Lower leg skin (tissue), 4 donors: ENCODE measurements at places on chromosomes 12 and 14.

- DNase-seq: no peak
Measured at GRCh38 chr14:39175445-39176262, 600 bp downstream of the PNN start.

GRCh38 chr12:116012757-116013156 is 264.7 kb downstream of the MED13L start:
- no peak for DNase-seq

GRCh38 chr14:59207506-59207933 is 19.1 kb downstream of the DAAM1 start:
- no peak for DNase-seq

DNA sequence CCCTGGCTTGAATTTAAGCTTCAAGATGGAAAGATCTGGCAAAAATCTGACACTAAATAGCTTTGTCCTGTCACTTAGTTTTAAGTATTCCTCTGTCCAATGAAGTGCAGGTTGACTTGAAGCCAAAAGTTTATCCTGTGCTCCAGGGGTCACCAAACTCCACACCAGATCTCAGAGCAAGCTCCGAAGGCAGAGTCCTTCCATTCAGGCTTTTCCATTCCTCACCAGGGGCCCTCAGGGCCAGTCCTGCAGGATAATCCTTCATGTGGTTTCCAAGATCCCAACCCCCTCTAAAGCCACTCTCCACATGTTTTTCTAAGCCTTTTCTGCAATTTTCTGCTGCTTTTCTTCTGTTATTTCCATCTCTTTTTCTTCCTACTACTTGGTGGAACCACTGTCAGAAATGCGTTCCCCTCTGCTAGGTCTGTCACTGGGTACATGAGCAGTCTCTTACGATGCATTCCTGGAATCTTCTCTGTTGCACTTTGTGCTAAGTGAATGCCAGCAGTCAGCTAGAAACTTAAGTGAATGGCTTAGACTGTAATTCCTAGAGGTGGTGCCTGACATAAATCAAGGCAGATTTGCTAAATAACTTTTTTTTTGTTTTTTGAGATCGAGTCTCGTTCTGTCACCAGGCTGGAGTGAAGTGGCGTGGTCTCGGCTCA is 251.4 kb downstream of the MSRB3 start:
- no peak for DNase-seq

DNA sequence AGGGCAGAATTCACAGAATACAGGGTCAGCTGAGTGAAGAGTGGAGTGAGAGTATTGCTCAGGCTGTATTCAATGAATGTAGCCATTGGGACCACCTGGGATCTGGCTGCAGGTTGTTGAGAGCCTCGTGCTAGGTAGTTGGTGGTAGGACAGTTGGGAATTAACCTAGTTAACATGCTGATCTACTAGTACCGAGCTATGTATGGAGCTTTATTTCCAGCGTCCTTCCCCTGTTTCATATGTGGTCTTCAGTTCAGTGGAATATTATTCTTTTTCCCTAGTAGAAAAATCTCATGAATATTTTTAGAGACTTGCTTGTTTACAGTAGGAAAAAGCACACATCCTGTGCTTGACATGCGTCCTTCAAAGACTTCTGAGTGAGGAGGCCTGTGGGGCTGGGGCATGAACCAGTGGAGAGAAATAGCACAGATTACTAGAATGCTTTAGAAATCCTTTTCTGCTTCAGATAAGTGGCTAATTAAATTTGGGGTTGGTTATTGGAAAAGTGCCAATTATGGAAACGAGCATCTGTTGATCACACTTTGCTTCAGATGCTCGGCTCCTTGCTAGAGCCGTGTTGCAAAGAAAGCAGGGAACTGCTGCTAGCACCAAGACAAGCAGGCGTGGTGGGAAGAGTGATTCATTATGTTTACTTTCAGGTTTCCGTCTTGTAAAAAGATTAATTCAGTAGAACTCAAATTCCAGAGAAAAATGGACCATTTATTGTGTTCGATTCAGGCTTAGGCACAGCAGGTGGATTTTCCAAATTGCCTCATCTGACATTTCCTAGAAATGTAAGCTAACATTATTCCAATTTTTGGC is 53.6 kb downstream of the ARF6 start:
- DNase-seq: peak; percentile 49

DNA sequence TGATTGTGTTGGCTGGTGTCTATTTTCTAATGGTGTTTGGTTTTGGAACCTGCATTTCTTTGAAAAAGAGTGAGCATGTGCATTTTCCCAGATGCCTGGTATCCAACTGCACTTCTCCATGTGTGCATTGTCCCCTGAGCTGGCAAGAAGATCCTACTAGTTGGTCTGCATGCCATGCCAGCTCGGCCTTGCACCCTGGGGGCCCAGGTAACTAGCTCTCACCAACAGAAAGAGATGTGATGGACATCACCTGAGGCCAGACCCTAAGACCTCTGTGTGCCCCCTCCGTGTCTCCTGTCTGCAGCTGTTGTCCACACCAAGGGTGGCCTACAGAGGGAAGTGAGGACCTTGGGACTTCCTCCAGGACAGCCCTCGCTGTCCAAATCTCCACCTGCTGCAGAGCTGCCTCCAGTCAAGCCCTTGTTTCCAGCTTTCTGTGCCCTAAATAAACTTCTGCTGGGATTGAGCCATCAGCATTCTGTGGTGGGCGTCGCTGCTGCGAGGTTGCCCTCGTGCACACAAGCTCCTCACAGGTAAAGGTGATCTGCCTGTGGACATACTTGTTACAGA is 30.1 kb upstream of the GPR132 start:
- no peak for DNase-seq

DNA sequence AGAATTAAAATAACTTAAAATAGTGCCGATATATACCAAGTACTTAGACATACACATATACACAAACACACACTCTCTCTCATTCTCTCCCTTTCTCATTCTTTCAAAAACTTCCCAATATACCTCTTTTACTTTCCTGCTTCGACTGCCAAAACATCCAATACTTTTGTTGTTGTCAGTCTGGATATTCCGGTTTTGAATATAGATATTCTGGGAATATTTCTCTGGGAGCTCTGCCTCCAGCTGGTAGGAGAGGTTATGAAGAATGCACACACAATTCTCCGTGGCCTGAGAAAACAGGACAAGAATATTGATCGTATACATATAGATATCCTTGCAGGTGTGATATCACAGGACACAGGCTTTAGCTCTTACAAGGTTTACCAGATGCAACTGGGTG is 66.6 kb upstream of the YARS2 start:
- no peak for DNase-seq

DNA sequence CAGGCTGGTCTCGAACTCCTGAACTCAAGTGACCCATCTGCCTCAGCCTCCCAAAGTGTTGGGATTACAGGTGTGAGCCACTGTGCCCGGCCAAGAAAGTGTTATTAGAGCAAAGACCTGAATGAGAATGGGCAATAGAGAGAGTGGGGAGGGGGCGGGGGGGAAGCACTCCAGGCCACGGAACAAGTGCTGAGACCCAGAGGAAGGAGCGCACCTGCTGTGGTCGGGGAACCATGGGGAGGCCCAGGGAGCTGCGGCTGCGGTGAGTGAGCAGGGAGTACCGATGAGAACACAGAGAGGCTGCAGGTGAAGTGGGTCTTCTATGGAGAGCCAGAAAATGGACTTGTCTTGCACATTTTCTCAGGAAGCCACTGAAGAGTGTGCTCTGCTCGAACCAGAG is 10.8 kb downstream of the SMIM41 start:
- peak; percentile 50 for DNase-seq

DNA sequence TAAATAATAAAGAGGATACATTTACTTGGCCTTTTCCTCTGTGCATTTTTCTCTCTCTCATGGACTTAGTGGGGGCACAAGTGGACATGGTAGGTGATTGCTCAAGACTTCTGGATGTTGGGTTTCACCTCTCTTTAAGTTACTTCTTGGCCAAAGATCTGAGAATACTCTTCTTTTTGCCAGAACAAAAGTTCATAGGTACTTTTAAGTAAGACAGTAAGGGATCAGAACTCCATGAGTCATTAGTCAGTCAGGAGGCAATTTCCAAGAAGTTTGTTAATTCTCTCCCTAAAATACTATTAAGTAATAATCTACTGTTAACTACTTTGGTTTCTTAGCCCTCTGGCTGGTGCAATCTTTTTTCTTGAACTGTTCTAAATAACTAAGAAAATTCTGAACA is 84.2 kb downstream of the GRIP1 start:
- no peak for DNase-seq

DNA sequence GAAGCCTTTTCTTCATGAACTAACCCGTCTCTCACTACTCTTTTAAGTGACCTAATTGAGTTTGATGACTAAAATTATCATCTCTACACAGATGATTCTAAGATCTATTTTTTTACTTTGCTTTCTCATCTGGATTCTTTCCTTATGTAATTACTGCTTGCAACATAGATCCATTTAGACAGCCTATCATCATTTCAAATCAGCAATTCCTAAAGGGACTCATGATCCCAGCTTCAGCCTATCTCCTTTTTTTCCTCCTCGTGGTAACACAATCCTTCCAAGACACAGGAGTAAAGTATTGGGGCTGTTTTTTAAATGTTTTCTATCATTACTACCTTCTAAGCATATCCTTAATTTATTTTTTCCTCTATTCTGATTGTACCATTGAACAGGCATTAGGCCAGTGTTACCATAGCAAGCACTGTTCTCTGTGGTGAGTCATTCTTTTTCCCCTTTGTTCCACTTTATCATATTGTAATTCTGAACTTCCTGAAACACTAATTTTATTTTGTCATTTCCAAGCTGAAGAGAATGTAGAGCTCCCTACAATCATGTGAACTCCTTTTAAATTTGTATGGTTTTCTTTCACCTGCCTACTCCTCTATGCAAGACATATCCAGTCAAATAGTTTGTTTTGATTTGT is 190.4 kb upstream of the FAR2 start:
- no peak for DNase-seq

GRCh38 chr12:98228683-98229539 is 286.5 kb upstream of the TMPO start:
- no peak for DNase-seq

DNA sequence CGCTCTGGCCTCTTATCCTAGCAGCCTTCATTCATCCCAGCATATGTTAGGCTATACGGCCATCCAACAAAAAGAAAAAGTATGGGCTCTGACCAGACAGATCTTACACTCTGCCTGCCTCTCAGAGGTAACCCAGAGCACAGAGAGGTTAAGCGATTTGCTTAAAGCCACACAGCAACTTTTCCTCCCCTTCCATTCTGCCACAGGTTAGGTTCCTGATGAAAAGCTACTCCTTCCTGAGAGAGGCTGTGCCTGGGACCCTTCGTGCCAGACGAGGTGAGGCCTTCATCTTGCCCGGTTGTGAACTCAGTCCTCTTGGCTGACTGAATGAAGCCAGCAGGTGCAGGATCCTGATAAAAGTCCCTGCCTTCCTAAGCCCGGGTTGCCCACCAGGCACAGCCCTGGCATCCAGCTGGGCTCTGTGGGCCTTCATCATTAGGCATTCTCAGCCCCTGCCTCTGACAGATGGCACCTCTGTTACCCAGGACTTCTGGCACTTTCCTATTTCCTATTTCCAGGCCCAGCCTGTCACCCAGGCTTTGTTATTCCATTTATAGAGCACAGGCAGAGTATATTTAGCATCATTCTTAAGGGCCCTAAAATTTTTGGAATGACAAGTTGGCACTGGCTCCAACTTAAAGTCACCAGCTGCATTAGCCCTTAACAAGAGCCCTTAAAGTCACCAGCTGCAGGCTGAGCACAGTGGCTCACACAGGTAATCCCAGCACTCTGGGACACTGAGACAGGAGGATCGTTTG is 12.8 kb downstream of the SOAT2 start:
- peak; percentile 80 for DNase-seq

DNA sequence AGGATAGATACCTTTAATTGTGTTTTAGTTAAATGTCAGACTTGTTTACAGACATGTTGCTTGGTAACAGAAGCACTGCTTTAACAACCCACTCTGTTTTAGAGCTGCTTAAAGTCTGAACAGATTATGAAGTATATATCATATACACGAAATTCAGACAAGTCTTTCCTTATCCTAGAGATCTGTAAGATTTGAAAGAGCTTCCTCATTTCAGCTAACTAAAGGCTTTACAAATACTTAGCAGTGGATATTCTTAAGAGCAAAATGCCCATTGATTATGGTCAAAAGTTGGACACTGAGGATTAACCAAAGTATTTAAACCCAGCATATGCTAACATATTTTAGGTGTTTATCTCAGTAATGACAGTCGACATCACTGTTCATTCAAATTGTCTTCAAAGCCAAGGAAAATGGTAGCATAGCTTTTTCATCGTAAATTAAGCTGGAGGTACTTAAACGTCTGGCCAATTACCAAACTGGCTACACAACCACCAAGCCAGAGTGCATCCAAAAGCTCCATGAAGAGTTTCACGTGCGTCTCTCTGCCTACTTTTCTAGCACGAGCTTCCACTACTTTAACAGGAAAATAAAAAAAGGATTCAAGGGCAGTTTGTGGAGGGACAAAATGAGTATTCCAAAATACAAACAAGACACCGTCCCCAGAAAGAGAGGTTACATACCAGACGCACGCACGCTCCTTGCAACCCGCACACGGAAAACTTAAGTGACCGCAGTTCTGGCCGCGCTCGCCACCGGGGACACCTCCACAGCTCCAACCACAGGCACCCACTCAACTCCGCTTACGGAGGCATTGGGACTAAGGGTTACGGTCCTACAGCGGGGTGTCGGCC is 565 bp downstream of the CEP83 start:
- DNase-seq: no peak

GRCh38 chr14:92590176-92590575 is 76.6 kb downstream of the RIN3 start:
- DNase-seq: no peak

DNA sequence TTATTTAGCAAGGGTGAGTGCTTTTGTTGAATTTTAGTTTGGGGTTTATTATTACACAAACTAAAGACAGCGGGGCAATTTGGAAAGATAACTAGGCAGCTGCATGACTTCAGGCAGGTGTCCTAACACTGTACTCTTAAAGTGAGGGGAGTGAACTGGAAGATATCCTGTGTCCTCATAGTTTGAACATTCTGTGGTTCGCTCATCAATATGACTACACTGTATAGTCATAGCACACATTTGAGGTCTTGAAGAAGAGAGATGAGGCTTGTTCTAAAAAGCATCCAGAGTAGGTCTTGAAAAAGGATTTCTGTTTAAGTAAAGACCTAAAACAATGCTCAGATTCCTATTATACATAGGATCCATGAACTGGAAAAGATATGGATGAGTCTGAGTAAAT is 1.7 kb upstream of the MAP3K9 start:
- no peak for DNase-seq
